ENCODE measurements at places on chromosomes 11 and 22.

- no peak for DNase-seq
Observed at GRCh38 chr22:37480387-37481346, 5.5 kb downstream of the MFNG start.

DNA sequence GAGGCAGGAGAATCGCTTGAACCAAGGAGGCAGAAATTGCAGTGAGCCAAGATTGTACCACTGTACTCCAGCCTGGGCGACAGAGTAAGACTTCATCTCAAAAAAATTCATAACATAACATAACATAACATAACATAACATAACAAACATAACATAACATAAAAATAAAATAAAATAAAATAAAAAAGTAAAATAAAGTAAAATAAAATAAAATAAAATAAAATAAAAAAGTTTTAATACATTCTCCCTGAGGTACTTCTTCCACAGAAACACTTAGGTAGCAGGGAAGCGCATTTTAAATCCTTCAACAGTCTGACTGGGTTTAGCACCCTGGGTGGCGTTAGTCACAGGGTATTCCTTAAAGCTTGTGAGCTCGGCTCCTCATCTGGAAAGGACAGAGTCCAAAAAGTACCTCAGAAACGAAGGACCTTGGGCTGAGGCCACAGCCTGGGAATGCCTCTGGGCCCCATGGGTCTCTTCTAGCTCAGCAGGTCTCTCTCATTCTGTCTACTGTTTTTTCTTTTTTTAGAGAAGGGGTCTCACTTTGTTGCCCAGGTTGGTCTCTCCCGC lies 41.7 kb downstream of the MICAL3 start:
- no peak for DNase-seq

GRCh38 chr11:57459164-57460021 lies 935 bp upstream of the RTN4RL2 start:
- peak; percentile 26 for DNase-seq

- DNase-seq, result no peak
Observed at GRCh38 chr22:40679964-40680818, 907 bp downstream of the MCHR1 start.

DNA sequence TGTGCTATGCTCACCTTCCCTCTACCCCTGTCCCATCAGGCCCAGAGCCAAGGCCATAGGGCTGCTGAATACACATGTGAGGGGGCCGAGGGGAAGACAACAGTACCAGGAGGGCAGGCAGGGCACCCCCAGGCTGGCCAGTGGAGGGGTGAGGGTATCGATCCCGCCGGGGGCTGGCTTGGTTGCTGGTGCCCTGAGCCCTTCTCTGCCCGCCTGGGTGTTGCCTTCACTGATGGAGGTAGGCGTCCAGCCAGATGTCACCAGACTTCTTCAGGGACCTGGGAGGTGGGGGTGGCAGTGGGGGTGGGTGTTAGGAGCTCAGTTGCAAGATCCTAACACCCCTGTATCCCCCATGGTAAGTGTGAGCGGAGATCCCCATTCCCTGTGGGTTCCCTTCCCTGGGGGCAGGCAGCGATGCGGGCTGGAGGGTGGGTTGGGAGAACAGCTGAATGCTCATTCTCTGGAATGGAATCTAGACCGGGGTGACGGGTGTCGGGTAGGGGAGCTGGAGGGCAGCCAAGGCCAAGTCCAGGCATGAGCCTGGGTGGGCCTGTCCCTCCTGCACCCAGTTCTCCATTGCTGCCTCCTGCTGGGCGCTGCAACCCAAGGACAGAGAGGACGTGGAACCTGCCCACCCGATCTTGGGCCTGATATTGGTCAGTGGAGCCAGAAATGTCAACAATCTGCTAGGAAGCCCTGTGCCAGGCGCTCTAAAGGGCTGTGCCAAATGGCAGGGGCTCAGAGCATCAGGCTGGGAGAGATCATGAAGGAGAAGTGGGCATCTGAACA lies 17.6 kb downstream of the FADS3 start:
- no peak for DNase-seq

GRCh38 chr11:35185696-35186095 lies 46.7 kb downstream of the CD44 start:
- no peak for DNase-seq

DNA sequence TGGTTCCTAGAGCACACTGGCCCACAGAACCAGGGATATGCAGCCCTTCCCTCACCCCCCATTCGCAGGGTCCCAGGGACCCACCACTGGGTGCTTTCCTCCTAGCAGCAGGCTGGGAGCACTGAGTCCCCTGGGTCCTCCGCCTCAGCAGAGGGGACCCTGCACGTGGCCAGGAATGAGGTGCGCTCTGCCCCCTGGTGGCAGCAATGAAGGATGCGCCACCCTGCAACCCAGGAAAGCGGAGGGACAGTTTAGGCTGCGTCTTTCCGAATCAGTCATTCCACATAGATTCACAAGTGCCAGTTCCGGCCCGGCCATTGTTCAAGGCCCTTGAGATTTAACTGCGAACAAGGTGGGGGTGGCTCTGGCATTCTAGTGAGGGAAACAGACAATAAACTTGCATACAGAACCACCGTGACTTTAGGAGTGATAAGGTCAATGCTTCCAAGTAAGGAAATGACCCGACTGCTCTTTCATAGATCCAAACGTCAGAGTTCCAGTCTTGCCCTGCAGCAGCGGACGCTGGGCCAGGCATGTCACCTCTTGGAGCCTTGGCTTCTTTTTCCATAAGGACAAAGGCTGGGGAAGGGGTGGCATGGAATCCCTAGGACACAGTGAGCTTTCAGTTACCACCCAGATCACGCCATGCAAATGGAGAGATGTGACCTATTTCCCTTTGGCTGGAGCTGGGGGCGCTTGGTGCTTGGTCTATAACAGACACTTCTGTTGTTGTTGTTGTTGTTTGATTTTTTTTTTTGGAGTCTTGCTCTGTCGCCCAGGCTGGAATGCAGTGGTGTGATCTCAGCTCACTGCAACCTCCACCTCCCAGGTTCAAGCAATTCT lies 7.7 kb downstream of the RIN1 start:
- peak; percentile 83 for DNase-seq

DNA sequence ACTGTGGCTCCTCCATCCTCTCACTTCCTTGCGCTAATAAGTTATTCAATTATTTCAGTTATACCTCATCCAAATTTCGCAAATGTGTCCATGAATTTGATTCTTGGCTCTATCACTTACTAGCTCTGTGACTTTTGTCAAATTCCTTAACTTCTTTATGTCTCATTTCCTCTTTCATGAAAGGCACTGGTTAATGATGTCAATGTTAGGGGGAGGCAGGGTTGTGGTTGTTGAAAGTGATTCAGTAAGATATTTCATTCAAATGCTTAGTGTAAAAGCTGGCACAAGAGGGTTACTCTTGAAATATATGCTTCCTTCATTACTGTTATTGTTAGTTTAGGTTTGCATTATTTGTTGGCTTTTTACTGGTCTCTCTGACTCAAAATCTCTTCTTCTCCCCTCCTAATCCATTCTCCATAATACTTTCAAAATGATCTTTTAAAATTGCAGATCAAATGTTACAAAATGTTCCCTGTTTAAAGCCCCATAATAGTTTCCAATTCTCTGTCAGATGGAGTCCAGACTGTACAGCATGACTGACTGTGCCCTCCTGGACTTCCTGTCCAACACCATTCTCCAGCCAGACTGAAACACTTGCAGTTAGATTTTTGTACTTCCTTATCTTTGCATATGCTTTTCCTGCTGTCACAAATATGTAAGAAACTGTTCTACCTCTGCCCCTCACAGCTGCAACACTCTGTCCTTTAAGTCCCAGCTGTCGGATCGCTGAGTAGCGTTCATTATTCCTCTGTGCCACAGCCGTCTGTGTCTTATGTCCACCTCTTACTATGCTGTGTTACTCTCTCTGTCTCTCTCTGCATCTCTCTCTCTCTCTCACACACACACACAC lies 510.6 kb upstream of the RAG2 start:
- no peak for DNase-seq

GRCh38 chr11:68006606-68007166 lies 2.8 kb upstream of the UNC93B1 start:
- DNase-seq, result no peak

DNA sequence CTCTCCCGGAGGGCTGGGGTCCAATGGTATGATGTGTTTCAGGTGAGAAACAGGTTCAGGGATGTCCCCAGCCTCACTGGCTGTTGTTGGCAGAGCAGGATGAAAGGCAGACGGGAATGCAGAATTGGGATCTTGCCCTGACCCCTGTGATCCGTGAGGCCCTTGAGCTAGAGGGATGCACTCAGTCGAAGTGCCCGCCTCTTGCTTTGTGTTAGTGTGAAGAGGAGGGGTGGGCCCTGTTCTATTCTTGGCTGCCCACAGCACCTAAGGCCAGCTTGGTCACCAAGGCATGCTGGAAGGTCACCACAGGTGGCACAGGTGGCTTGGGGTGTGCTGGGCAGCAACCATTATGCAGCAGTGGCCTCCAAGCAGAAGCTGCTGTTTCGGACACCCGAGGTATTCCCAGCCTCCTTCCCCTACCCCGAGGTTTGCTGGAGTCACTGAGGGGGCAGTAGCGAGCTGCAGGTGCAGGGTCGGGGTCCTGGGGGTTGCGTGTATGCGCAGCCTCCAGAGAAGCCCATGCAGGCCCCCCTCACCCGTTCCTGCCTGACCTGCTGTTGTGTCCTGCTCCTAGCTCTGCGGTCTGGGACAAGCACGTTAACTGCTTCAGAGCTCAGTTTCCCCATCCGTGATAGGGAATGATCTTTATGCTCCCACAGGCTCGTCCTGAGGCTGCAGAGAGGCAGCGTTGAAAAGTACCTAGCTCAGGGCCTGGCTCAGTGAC lies 13.0 kb downstream of the LRP5 start:
- no peak for DNase-seq

GRCh38 chr11:37474889-37475288 lies 876.9 kb upstream of the RAG2 start:
- DNase-seq, result no peak

GRCh38 chr11:72307439-72307838 lies 63.5 kb upstream of the PHOX2A start:
- DNase-seq, result no peak

DNA sequence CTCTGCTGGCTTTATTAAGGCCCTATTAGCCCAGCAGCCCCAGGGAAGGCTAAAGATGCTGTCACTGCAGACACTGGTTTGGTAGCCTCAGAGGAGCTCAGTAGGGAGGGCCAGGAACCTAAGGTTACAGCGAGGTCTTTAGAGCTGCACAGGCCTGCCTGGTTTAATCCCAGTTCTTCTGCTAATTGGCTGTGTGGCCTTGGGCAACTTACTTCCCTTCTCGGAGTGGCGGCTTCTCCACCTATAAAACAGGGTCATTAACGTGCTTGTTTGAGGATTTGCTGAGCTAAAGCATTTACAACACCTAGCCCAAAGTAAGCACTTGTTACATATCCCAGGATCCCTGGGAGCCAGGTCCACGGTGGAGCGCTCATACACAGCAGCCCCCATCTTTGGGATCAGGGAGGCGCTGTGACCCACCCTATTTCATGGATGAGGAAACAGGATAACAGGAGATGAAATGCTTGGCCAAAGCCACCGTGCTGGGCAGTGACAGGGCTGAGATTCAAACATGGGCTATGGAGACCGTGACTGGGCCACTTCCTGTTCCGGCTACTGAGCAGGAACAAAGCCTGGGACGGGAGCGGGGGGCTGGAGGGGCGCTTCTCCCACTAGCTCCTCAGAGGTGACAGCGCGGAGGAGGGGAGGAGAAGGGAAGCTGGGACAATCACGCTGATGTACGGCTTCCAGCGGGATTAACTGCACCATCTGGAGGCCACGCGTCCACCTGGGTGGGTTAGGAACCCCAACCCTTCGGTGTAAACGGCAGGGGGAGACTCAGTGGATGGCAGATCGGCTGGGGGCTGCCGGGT lies 61.5 kb downstream of the IGLL1 start:
- DNase-seq, result no peak

DNA sequence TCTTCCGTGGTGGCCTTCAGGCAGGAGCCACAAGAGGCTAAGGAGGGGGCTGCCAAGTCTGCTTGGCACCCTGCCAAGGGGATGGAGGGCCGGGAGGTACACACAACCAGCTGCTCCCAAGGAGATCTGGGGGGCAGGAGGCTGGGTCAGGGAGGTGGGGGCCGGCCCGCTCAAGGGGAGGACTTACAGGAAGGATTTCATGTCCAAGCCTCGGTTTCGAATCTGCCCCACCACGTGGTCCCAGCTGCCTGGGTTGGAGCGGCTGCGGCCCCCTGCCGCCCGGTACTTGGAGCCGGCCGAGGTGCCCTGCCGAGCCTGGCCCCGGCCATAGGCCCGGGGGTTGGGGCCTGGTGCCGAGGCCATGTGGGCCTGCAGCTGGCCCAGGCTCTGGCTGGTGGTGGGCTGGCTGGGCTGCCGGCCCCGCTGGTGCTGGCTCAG lies 33.5 kb downstream of the LRRC10B start:
- DNase-seq, result no peak

DNA sequence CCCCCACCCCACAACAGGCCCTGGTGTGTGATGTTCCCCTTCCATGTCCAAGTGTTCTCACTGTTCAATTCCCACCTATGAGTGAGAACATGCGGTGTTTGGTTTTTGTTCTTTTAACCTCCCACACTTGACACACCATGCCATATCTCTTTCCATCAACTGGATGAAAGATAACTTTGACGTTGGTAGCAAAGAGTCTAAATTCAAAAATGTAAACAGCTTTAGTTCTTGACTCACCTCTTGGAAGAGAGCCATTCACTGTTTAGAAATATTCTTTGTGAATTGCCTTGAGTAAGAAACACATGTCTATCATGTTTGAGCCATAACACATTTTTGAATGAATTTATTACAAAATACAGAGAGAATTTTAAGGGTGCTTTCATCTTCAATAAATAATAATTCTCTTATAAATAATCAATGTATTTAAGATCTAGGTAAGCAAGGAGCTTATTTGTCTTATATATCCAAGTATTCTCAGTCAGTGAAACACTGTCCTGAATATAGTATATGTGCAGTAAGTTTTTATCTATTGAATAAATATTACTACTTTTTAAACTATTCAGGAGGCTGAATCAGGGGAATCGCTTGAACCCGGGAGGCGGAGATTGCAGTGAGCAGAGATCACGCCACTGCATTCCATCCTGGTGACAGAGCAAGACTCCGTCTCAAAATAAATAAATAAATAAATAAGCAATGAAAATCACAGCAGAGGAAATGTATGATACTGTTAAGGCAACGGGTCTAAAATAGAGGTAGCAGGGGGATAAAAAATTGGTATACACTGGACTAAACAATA lies 6.7 kb downstream of the CARD18 start:
- no peak for DNase-seq

GRCh38 chr11:57320719-57321387 lies 3.9 kb downstream of the TNKS1BP1 start:
- DNase-seq, result no peak

GRCh38 chr11:135043434-135043833 lies 631.4 kb upstream of the B3GAT1 start:
- no peak for DNase-seq

DNA sequence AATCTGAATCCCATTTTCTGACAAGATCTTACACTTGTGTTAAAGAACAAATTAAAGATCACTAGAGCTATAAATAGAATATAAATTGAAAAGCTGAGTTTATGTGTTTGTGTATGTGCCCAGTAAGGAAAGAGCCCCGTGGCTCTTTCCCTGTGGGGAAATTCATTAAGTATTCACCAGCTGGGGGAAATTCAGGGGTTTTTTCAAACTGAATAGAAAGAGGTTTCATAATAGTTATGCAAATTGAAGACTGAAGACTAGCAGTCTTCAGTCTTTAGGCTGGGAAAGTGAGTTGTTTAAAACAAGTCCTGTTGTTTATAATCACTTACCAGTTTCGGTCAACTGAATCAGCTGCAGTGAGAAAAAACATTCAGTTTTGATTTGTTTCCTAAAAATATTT lies 11.3 kb upstream of the MS4A7 start:
- DNase-seq, result no peak

- no peak for DNase-seq
Observed at GRCh38 chr11:13111813-13112130, 102.7 kb downstream of the RASSF10 start.
